AG09319 (cell line): ENCODE measurements at places on chromosomes 12 and 14.

GRCh38 chr14:100696008-100696407 lies 30.7 kb upstream of the DLK1 start:
- DNase-seq = no peak

- no peak for DNase-seq
Observed at GRCh38 chr14:59679872-59680271, 103.3 kb upstream of the CCDC175 start.

DNA sequence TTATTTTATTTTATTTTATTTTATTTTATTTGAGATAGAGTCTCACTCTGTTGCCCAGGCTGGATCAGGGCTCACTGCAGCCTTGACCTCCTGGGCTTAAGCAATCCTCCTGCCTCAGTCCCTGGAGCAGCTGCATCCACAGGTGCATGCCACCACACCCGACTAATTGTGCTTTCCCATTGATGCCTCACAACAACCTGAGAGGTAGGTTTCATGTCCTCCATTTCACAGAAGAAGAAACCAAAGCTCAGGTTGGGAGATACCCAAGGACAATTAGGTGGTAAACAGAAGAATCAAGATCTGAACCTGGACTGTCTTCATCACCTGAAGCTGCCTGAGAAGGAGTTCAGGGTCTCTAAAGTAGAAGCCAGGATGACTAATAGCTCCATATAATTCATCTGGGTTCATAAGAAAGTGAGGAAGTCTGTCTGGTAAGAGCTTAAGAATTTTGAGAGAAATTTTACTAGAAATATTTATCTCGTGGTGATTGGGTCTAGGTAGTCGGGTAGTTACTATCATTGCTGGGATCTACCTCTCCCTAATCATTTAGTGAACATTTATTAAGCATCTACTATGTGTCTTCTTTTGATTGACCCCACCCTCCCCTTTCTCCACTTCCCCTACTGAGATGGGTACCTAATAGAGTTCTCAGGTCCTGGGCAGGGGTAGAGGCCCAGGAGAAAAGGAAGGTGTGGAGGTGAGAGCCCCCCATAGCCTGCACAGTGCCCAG lies 23.2 kb upstream of the ATP5MC2 start:
- DNase-seq = no peak

- no peak for DNase-seq
Observed at GRCh38 chr14:90276646-90277367, 20.5 kb downstream of the PSMC1 start.

DNA sequence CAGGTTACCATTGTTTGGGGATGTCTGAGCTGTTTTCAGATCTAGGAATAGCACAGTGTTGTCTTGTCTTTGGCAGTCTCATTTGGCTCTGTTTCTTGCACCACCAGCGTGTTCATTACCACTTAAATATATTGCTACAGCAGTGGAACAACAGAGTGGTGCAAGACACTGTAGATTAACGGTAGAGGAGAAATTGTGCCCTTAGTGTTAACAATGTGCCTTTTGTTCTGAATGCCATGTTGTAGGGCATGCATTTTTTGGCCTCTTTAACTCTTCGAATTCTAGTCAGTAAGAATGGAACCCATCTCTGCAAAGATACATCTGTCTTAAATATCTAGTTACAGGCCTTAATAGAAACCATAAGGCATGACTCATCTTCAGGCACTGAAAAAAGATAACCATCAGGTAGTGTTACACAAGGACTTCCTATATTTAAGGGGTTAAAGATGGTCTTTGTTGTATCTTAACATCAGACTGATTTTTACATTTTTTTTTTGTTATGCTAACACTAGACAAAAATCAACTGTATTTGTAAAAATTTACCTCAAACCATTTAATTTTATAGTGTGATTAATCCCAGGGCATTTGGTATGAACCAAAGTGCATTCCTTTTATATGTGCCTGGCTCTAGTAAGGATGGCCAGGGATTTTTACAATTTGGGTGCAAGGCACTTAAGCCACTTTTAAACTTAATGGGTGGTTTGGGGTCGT lies 12.9 kb downstream of the DYRK2 start:
- no peak for DNase-seq

- DNase-seq = no peak
Observed at GRCh38 chr14:52325630-52326029, 11.5 kb downstream of the PTGER2 start.

DNA sequence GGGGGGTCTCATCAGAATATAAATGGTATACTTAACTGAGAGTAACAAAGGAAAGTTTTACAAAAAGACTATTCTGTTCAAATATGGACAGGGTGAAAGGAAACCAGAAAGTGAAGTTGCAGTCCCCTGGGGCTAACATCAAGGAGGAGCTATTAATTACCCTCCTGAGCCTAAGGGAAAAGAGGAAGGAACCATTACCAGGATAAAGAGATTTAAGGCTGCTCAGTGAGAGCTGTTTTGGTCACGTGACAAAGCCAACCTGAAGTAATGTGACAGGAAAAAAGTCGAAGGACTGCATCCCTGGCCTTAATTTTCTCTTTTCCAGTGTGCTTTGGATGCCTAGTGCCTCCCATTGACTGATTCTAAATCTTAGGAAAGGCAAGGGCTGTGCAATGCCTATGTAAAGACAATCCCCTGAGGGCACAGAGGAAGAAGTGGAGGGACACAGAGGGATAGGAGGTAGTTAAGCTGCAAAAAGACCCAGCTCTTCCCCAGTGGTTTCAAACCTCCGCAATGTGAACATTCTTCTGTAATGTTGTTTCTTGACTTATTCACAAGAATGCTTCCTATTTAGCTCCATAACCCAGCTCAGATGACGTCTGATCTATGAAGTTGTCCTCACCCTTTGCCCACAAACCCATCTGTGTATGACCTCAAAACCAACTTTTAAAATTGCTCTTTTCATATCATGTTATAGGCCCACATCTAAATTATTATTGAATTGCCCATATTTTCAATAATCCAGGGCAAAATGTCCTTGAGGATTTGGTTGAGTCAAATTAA lies 187.7 kb upstream of the DCN start:
- no peak for DNase-seq

DNA sequence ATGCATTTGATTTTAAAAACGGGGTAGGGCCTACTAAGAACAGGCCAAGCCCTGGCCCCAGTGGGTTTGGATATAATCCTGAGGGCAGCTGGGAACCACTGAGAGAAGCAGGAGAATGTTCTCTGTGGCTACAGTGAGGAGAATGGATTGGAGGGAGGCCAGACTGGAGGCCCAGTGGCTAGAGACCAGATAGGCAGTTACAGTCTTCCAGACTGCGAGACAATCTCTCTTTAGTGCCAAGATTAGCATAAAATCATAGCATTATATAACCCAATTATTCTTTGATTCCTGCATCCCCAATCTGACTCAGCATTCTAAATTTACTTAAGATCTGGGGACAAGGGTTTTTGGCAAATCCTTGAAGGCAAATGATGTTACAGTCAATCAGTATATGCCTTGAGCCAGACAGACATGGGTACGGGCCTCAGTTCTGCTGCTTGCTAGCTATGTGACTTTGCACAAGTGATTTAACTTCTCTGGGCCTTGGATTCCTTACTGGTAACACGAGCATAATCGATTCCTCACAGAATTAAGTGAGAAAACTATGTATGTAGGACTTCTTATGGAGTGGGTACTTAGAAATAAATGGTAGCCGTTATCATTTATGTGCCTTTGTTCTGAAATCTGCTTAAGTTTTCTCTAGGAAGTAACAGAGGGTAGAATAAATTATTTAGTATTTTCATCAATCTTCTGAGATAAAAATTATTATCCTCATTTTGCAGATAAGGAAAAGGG lies 18.3 kb downstream of the NINJ2 start:
- no peak for DNase-seq

GRCh38 chr12:49965836-49966235 lies 4.2 kb downstream of the AQP5 start:
- DNase-seq = no peak

GRCh38 chr12:31496257-31496656 lies 94.7 kb downstream of the DENND5B start:
- DNase-seq = no peak

- DNase-seq = no peak
Observed at GRCh38 chr12:108498136-108498535, 16.9 kb upstream of the FICD start.

DNA sequence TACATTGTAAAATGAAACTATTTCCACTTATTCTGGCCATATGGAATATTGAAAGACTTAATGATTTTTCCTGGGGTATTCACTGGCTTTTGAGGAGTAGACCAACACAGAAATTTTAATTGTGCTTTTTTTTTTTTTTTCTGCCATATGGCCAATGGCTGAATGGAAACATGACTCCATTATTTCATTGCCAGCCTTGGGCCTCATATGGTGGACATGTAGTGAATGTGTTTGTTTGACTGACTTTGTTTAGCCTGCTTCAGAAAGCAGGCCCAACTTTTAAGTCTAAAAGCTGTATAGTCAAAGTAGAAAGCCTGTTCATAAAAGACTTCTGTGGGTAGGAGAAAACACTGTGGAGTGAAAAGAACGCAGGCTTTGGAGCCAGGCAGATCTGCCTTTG lies 2.4 kb downstream of the GNG2 start:
- DNase-seq = no peak

DNA sequence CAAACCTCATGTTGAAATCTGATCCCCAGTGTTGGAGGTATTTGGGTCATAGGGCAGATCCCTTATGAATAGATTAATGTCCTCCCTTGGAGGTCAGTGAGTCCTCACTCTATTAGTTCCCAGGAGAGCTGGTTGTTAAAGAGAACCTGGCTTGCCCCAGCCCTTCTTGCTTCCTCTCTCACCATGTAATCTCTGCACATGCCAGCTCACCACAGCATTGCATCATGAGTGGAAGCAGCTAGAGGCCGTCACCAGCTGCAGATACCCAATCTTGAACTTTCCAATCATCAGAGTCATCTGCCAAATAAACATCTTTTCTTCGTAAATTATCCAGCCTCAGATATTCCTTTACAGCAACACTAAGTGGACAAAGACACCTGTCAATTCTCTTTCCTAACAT lies 161.8 kb upstream of the IGF1 start:
- DNase-seq = no peak

GRCh38 chr12:107464644-107465043 lies 221.0 kb upstream of the PWP1 start:
- DNase-seq = no peak

- DNase-seq = no peak
Observed at GRCh38 chr12:129819391-129819790, 84.4 kb downstream of the TMEM132D start.

GRCh38 chr12:19410629-19411185 lies 28.6 kb upstream of the AEBP2 start:
- DNase-seq = no peak

- DNase-seq = no peak
Observed at GRCh38 chr12:32569259-32569658, 109.8 kb upstream of the DNM1L start.
